Osteocyte (in vitro differentiated cells): ENCODE measurements at places on chromosomes 16 and 17. TPM values are rescaled to one million over a fixed set of nuclear protein-coding genes. Genes with fewer than 3 reads are reported as not detected.

DNA sequence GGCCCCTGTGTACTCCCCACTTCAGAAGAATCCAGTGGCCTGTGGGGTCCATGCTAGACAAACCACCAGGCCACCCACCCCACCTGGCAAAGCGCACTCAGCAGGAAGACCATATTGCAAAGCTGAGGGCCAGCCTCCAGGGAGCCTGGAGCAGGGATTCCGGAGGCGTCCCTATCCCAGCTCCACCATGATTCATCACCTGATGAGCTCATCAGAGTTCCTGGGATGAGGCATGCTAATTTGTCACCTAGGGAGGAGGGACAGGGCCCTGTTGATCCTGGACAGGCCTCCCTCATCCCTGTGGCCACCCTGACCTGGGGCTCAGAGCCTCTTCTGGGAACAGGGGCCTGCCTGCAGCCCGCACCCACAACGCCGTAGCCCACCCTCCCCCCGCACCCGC, 131.6 kb upstream of the PLCG2 start:
- H3K4me1 ChIP-seq, result peaks cover 54% of the 10 kb centered on the region
- H3K36me3 ChIP-seq, result peaks cover 2% of the 10 kb centered on the region
- H3K27ac ChIP-seq, result peak overlapping the region; percentile 44
- no peaks in the 10 kb centered on the region for H3K27me3 ChIP-seq

GRCh38 chr17:47295037-47295873, 28.5 kb upstream of the EFCAB13 start:
- peak overlapping the region; percentile 31 for H3K27ac ChIP-seq
- H3K4me1 ChIP-seq, result peaks cover 30% of the 10 kb centered on the region
- H3K4me3 ChIP-seq, result no peak overlapping the region
- no peak for DNase-seq

DNA sequence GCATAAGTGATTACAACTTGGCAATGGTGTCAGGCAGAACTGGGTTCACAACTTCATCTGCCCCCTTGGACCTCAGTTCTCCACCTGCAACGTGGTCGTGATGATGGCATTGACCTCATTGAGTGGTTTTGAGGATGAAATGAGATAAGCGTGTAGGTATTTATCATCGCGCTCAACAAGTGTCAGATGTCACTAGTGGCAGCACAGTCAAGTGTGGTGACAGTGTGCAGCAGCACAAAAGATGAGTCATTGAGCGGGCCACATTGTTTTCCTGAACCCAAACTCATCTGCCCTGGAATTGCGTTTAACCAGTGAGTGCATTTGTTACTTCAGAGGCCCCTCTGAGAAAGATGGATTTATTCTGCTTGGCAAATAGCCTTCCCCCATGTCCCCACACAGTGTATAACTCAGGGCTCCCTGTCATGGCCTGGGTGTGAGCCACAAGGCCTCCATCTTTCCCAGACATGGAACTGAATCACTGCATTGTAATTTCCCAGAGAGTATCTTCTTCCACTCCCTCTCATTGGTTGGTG, 20.9 kb downstream of the IRX3 start:
- no peak overlapping the region for H3K4me3 ChIP-seq
- no peaks in the 10 kb centered on the region for H3K36me3 ChIP-seq

The MED9 gene
- total RNA-seq, result 12.1 and 13.2 TPM in 2 replicates
